ENCODE measurements at places on chromosomes 1 and 21.

DNA sequence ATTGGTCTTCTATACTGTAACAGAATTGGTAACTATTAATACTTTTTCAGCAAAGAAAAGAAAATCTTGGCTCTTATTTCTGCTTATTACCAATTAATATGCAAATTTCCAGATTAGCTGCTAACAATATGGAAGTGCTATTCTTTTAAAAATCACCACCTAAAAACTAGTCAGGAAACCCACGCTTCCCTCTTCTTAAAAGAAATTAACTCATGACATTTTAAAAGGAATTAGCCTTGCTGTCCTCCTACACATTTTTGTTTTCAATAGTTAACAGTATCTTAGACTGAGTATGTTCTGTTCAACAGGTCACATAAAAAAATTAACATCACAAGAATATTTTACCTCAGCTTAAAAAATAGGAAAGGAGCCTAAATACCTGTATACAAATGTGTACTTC, 27.3 kb downstream of the ABL2 start:
- no peak for DNase-seq

DNA sequence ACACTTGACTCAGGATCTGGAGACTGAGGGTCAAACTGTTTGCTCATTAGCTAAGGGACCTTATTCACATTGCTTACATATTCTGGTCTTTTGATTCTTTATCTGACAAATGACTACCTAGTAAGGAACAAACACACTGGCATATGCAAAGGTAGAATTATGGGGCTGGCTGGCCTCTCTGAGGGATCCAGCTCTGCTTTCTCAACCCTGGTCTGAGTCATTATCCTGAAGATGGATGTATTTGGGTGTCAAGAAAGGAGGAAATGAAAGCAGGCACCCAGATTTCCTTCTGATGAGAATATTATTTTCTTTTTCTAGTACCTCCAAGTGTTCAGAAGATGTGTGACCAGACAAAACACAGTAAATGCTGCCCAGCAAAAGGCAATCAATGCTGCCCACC, 6.0 kb downstream of the SMCP start:
- no peak for DNase-seq

GRCh38 chr21:16519036-16519435, 789.3 kb downstream of the USP25 start:
- no peak for DNase-seq

- DNase-seq, result no peak
Observed at GRCh38 chr1:239682046-239682445, 295.7 kb downstream of the CHRM3 start.

DNA sequence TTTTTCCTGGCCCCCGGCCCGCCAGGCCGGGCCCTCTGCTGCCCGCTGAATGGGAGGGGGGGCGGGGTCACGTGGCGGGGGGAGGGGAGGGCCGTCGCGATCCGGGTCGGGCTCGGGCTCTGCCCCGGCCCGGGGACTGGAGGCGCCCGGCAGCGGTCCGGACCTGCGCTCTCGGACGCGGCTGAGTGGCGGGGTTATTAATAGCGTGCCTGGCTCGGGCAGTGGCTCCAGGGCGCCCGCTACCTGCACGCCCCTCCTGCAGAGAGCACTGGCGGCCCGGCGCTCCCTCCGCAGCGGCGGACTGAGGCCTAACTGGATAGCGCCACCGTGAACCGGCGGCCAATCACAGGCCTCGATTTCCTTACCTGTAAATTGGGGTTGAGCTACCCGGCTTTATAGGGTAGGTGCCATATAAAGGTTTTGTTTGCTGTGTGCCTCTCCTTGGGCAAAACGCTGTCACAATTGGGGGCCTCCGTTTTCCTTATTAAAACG, 28.1 kb downstream of the AHDC1 start:
- DNase-seq, result no peak

DNA sequence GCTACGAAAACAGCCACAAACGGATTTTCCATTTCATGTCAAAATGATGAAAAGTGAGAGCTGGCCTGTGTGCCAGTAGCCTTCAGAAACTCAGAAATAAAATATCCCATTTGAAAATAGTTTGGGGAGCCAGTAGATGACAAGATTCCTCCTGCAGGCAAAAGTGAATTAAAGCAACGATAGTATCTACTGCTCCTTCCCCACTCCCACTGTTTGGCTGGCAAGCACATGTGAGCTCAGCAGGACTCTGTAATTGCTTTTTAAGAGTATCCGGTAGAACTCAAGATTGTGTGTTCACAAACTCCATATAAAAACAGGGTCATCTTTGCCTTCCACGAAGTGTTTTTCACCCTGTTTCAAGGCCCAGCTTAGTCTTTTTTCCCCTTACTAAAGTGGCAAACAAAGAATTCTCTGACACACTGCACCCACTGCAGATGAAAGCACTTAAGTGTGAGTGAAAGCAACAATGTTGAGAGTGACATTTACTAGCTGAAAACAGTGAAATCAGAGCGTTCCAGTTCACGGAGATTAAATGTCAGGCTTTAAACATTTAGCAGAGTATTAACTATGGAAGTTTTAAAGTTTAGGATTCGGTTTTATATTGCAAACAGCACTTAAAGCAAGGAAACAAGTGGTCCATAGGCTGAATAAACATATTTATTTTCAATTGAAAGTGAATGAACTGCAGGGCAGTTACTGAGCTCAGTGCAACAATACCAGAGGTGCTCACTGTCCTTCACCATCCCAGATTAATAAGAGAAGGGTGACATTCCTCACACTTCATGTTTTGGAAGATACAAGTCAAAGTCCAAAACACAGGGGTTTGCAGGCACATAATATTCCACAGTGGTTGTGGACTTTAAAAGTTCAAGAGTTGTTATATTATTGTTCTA, 70.0 kb downstream of the ALG14 start:
- DNase-seq, result no peak

GRCh38 chr1:18529714-18530113, 49.0 kb downstream of the KLHDC7A start:
- DNase-seq, result no peak

DNA sequence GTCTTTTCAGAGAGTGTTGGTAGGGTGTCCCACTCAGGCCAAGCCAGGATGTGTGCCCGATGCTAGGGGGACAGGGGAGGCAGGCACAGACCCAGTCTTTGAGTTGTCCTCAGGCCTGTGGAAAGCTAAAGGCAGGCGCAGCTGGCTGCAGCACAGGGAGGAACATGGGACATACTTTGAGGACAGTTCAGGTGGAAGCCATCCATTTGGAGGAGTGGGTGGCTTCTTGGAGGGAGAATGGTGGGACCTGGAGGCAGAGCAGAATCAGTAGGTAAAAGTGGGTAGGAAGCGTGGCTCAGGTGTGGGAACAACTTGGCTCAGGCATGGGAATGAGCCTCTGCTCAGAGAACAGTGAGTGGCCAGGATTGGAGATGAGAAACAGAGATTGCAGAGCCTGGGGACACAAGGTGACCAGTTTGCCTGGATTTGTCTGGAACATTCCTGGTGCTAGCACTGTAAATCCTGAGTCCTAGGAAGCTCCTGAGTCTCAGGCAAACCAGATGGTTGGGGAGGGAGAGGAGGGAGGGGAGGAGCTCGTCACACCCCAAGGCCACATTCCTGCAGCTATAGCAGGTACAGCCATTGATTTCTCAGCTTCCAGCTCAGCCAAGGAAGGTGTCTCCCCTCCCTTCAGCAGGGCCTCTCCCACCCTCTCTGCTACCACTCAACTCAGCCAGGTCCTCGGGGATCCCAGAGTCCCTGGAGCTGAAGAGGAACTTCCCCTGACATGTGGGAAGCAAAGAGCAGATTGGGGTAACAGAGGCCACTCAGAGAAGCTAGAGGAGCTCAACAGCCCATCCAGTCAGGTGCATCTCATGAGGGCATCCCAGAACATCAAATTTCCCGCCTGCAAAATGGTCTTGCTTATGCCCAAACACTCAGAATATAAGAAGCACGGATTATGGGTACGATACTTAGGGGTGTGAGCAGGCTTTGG, 65.2 kb upstream of the TINAGL1 start:
- no peak for DNase-seq

GRCh38 chr1:76959556-76959955, 92.3 kb downstream of the ST6GALNAC5 start:
- no peak for DNase-seq

DNA sequence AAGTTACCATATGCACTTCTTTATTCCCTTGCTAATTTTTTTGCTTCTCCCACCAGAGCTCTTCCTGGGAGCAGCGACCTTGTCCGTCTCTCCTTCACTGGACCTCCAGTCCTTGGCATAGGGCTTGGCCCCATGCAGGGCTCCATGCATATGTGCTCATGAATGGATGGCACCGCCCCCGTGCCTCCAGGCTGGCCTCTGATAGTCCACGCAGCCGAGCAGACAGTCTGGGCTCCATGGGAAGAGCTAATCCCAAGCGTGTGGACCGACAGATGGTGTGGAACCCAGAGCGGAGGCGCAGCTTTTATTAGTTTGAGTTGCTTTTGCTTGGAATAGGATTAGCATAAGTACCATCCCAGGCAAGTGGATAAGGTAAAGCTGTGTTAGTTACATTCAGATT, 41.8 kb downstream of the CDCP2 start:
- no peak for DNase-seq

GRCh38 chr1:165942927-165943597, 115.6 kb downstream of the UCK2 start:
- no peak for DNase-seq

DNA sequence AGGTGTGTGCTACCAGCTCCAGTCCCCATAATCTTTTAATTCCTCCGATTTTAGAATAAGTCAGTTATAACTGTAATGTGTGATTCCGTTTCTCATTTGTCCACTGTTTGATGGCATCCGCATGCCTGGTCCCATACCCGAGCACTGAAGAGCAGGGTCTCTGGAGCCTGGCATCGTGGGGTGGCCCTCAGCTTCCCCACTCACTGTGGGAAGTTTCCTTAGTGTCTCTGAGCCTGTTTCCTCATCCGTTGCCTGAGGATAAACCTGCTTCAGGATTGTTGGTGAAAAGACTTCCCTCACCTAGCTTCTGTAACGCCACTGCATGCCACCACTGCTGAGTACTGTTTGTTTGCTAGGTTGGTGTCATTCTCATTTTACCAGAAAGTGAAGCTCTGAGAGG, 19.5 kb downstream of the PARK7 start:
- no peak for DNase-seq
